Fibroblast of the aortic adventitia (primary cell): ENCODE measurements at places on chromosomes 11 and 22. TPM values are rescaled to one million over a fixed set of nuclear protein-coding genes. Genes with fewer than 3 reads are reported as not detected.
A peak's percentile ranks its signal among the peaks of the same experiment; 100 is the strongest.

The B4GALNT4 gene
- 1.5 and 1.9 TPM in 2 replicates for total RNA-seq

The KCNJ1 gene
- total RNA-seq = 0.25 TPM in 1 of 2 replicates, not detected in the other

The PARVG gene
- not detected in 2 replicates for total RNA-seq

The TST gene
- 13.7 and 17.1 TPM in 2 replicates for total RNA-seq

The HIC2 gene
- total RNA-seq = 2.0 and 3.3 TPM in 2 replicates

The APOL5 gene
- total RNA-seq = not detected in 2 replicates

The PRG2 gene
- not detected in 2 replicates for total RNA-seq

The MMP26 gene
- not detected in 2 replicates for total RNA-seq

The OR8J3 gene
- total RNA-seq = not detected in 2 replicates

The PHLDA2 gene
- total RNA-seq = 1.2 and 3.8 TPM in 2 replicates

- no peak for DNase-seq
These were observed 102.4 kb upstream of the B3GAT1 start for GRCh38 chr11:134514354-134514951.

- no peak for DNase-seq
These were observed 45.4 kb downstream of the SOX6 start for GRCh38 chr11:16310943-16311342.

- no peak for DNase-seq
These were observed 10.0 kb downstream of the TRIM44 start for GRCh38 chr11:35672608-35673007.

GRCh38 chr11:34680206-34680605 lies 59.3 kb downstream of the EHF start:
- DNase-seq = no peak

DNA sequence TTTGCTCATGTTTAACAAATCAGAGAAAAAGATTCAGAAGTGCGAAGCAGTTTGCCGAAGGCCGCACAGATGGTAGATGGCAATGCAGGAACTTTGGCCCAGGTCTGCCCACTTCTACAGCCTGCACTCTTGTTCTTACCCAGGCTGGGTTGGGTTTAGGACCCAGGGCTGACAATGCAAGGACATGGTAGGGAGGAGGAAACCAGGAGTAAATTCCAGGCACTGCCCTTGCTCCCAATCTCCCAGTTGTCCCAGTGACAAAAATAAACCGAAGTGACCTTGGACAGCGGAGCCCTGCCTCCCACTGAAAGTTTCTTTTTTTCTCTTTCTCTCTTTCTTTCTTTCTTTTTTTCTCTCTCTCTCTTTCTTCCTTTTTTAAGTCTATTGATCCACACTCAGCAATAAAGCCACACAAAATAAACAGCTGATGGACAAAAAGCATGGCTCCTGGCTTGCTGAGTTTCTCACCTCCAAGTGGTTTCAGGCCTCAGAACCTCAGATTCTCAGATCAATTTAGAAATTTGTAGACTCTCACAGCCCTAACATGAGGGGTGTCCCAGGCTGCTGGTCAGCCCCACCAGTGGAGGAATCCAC lies 33.5 kb upstream of the FCHSD2 start:
- DNase-seq = no peak

GRCh38 chr11:73931039-73931645 lies 19.7 kb upstream of the DNAJB13 start:
- peak; percentile 77 for DNase-seq

- no peak for DNase-seq
These were observed 42.3 kb downstream of the SYTL2 start for GRCh38 chr11:85768473-85769146.

DNA sequence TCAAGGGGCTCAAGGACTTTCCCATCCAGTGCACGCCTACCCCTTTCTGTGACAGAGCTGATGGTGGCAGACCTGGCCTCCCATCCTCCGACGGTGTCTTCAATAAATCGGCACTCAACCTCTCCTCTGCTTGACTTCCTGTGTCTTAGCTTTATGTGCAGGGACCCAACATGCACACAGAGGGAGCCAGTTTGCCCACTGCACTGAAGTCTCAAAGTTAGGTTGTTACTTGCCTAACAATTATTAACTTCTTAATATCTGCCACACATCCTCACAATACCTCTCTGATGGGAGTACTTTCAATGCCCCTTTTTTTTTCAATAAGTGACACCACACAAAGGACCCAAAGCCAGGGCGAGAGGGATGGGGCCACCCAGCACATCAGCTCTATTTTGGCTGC lies 3.6 kb downstream of the IZUMO1R start:
- no peak for DNase-seq

GRCh38 chr11:134559602-134559962 lies 147.5 kb upstream of the B3GAT1 start:
- DNase-seq = no peak

DNA sequence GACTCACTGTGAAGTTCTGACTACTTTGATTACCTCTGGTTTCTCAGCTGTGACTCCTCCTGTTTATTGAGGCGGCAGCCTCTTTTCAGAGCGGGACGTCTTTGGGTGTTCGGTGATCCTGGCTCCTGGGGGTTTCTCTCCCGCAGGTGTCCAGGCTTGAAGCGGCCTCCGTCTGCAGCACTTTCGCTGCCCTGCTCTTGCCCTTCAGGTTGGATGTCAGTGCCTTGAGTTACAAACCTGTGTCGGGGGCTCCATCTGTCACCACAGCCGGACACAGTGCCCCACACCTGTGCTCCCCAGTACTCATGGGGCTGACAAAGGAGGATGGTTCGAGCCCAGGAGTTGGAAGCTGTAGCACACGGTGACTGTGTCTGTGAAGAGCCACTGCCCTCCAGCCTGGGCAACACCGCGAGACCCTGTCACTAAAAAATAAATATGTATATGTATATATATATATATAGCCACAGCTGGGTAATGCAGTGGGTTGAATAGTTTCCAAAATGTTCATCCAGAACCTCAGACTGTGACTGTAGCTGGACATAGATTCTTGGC lies 104.1 kb downstream of the BRD1 start:
- no peak for DNase-seq
